A172 (cell line): ENCODE measurements at places on chromosomes 2 and 18.
A peak's percentile ranks its signal among the peaks of the same experiment; 100 is the strongest.

- DNase-seq, result no peak
Observed at GRCh38 chr2:56380861-56381260, 197.1 kb downstream of the CCDC85A start.

DNA sequence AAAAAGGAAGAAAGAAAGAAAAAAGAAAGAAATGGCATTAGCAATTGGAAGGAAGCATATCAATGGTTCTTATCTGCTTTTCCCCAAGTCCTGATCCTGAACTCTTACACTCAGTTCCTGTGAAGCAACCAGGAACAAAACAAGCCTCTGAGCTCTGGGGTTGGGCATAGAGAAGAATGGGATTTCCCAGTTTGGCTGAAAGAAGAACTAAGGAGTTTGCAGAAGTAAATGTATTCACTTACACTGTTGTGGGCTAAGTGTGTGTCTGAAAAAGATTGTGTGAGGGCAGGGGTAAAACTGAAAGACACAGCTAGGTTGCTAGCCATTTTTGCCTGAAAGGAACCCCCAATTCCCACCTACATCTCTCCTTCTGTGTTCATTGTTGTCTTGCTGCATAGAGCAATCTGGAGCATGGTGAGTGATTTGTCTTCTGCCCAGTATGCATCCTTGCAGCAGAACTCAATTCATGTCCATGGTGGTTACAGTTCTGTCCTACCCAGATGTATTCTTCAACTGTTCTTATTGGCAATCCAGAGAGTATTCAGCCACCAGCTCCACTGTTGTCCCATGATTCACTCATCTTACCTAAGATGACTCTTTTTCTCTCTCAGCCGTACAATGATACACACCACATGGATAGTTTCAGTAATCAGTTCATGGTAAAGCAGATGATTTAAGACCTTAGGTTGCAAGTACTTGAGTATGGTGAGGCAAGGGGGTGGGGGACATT, 348.7 kb downstream of the ARHGAP15 start:
- DNase-seq, result no peak

GRCh38 chr2:242034138-242034537, 164.6 kb downstream of the RTP5 start:
- no peak for DNase-seq

DNA sequence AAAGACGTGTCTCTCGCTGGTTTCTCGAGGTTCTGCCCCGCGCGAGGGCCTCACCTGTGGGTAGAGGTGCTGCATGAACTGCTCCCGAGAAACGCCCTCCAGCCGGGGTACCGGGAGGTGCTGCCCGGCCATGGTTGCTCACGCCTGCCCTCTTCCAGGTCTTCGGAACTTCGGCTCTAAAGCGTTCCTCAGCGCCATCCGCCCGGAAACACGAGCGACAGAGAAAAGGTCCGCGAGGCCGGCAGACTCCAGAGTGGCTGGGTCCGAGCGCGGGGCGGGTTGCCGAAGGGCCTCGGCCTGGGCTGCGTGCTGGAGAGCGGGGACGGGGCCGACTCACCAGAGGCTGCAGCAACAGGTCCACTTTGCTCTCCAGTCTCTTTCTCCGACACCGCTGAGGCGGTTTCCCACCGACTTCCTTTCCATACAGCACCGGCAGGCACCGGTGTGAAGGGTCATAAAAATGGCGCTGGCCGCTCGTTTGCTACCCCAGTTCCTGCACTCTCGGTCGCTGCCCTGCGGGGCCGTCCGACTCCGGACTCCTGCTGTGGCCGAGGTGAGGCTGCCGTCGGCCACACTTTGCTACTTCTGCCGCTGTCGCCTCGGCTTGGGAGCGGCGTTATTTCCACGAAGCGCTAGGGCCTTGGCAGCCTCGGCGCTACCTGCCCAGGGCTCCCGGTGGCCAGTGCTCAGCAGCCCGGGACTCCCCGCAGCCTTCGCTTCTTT, at the start of the genes MAIP1 and TYW5:
MAIP1 (plus strand) TSS at position 244 of the 723 bp plus-strand sequence; CDS start at position 461, 217 bp downstream.
TYW5 (minus strand) TSS at position 153 of the 723 bp plus-strand sequence; CDS start at position 132, 21 bp downstream.
- peak; percentile 72 for DNase-seq

DNA sequence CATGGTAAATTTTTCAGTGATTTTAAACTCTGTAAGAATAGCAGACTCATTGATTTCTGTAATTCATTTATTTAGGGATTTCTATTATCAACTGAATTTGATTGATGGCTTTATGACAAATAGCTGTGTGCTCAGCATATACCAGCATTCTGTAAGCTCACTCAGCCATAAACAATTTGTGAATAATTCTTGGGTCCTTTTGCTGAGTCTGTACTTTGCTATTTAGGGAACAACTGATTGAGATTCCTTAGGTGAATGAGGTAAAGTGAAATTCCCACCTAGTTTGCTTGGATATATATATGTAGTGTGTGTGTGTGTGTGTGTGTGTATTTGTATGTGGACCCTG, 76.7 kb upstream of the CAVIN2 start:
- no peak for DNase-seq

DNA sequence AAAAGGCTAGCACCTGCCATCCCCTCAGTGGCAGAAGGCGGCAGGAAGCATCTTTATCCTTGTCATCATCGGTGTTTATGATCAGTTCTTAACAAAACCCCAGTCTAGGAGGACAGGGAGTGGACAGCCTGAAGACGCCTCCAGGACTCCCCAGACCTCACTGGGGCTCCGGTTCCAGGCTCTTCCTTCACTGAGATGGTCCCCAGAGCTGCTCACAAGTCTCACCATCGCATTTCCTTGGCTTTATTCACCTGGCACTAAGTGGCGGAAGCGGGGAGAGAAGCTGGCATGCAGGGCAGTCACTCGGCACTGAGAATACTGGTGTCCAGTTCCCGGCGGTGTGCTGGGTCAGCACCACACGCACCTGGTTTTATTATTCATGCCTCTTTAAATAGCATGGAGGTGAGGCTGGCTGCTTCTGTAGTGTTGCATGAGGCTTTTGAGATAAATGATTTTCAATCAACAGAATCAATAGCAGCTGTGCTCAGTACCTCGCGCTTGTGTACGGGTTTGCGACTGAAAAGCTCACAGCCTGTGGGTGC, 68.7 kb downstream of the CABLES1 start:
- DNase-seq, result no peak

DNA sequence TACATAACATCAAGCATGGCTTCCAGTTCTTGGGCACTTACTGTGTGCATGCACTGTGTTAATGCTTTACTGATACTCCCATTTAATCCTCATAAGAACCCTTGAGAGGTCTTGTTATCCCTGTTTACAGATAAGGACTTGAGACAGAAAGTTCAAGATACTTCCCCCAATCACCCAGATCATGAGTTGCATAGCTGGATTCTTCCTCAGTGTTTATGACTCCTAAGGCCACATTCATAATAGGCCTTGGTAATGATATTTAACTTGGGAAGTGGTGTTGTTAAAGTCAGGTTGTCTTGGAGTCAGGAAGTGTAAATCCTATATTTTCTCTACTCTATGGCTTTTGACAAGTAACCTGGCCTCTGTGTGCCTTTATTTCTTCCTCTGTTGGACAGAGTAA, 22.7 kb downstream of the NOSTRIN start:
- DNase-seq, result no peak

- DNase-seq, result no peak
Observed at GRCh38 chr2:153169609-153170008, 309.0 kb downstream of the RPRM start.

- peak; percentile 98 for DNase-seq
Observed at GRCh38 chr2:20186078-20186854, 38.7 kb downstream of the SDC1 start.

DNA sequence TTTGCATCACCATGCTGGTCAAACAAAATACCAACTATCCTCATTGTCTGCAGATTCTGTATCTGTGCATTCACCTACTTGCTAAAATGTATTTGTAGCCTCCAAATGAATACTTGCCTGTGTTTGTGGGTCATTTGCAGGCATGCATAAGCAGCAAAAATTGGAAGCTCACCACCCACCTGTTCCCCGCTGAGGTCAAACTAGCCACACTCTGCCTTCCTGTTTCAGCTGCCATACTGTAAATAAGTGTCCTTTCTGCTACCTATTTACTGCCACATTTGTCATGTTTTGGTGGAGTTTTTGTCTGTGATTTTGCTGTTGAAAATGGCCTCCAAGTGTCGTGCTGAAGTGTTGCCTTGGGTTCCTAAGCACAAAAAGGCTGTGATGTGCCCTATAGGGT, 50.0 kb upstream of the ACMSD start:
- DNase-seq, result no peak

- DNase-seq, result no peak
Observed at GRCh38 chr2:41768310-41768709, 279.5 kb upstream of the PKDCC start.

- no peak for DNase-seq
Observed at GRCh38 chr2:181458871-181459270, 1.7 kb downstream of the ITGA4 start.

- peak; percentile 82 for DNase-seq
Observed at GRCh38 chr2:47272031-47272864, 117.1 kb upstream of the STPG4 start.

DNA sequence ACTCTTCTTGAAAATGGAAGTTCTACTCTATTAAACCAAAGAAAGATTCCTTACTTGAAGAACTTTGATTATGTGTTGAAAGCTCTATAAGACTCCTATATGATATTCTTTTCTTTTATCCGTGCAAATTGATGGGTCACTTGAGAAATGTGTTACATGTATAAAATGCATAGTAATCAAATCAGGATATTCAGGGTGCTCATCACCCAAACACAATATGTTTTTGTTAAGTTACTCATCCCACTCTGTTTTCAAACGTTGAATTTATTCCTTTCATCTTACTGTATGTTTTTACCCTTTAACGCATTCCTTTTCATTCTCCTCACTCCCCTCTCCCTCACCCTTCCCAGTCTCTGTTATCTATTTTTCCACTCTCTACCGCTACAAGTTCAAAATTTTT, 305.5 kb upstream of the KYNU start:
- DNase-seq, result no peak

DNA sequence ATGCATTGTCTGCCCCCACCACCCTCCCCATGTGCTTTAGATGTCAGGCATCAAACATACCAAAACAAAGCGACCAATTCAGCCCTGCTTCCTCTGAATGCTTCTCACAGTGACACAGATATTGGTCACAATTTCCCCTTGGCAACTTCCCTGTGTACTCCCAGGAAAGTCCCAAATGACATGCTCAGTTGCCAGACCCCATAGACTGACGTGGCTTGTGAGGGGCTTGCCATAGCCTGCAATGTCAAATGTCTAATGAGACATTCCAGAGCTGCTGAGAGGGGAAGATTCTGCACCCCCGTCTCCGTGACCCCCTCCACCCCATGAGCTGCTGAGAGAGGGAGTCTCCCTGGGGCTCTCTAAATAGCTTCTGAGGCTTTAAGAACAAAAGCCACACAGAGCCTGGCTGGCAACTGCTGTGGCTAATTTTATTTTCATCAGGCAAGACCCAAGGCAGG, 47.3 kb downstream of the RFTN2 start:
- DNase-seq, result peak; percentile 31

DNA sequence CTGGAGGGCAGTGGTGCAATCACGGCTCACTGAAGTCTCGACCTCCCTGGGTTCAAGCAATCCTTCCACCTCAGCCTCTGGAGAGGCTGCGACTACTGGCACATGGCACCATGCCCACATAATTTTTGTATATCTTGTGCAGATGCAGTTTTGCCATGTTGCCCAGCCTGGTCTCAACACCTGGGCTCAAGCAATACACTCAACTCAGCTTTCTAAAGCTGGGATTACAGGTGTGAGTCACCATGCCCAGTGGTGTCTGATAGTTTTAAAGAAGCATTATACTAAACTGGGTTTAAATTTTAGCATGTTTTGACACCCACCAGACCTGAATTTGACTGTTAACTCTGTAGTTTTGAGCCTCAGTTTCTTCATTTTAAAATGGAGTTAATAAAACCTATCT, 109.4 kb upstream of the SLC38A11 start:
- DNase-seq, result no peak

GRCh38 chr18:13424363-13424762, 205.8 kb downstream of the LDLRAD4 start:
- DNase-seq, result no peak

DNA sequence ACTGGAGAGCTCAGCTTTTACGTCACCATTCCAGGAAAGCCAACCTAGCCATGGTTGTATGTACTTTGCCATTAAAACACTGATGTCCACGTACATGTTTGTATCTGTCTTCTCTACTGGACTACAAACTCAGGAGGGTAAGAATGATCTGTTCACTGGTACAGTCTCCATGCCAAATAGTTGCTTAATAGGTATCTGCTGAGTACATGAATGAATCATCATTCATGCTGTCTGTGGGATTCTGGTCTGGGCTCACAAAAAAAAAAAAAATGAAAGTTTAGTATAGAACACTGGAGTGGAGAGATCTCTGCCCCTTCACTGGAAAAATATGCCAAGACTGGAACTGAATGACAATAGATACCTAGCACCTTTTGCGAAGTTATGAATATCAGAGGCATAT, 102.6 kb upstream of the ITGA4 start:
- DNase-seq, result peak; percentile 21

- DNase-seq, result no peak
Observed at GRCh38 chr2:27003007-27003406, 29.8 kb upstream of the TMEM214 start.

DNA sequence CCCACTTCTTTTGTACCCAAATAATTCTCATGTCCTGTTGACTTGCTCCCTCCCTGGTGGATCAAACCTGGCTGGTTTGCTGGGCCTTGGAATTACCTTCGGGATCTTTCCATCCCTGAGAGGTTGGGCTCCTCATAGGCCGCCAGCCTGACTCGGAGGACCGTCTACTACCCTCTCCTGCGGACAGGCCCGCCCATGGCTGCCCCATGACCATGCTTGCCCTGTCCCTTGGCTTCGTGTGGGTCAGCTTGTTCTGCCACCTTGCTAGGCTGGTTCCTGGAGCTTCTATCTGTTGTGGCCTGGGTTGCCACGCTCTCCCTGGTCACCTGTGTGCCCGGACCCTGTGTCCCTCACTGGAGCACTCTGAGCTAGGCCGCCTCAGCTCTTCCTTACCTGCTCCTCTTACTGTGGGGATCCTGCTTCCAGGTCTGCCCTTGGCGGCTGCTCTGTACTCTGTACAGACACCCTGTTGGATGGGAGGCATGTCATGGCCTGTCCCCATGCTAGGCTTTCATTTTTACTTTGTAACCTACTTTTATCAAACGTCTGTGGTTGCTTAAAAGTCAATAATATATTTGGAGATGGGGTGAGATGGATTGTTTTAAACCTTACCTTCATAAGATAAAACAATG, 29.7 kb upstream of the FHL2 start:
- no peak for DNase-seq

GRCh38 chr18:35707674-35708073, 126.1 kb downstream of the GALNT1 start:
- DNase-seq, result no peak

DNA sequence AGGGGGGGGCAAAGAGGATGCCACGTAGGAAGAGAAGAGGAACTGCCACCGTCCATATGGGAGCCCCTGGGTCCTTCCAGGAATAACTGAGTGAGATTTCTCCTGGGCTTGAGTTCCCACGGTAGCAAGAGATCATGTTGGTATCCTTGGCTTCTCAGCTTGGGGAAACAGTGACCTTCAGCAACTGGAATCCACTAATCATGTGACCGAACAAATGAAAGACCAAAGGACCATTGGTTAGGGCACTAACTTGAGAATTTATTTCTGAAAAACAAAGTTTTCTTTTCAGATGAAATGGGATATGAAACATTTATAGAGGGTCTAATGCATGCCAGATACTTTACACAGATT, 259.4 kb upstream of the ID2 start:
- no peak for DNase-seq

DNA sequence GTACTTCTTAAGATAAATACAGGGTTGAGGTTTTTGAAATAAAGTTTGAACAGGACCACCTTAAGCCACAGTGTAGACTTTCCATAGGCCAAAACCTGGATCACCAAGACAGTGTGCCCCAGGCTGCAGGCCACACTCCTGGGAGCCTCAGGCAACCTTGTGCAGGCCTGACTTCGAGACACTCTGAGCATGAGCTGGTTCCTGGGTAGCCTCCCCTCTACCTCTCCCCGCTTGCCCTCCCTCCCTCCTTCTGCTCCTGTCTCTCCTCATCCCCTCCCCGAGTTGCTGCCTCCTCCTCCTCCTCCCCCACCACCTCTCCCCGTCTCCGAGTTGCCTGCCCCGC, 10.6 kb upstream of the PROC start:
- DNase-seq, result no peak
